ENCODE measurements at places on chromosomes 6 and 20. TPM values are rescaled to one million over a fixed set of nuclear protein-coding genes. Genes with fewer than 3 reads are reported as not detected.
A peak's percentile ranks its signal among the peaks of the same experiment; 100 is the strongest.

Gene SLC35D3
- total RNA-seq, result not detected

DNA sequence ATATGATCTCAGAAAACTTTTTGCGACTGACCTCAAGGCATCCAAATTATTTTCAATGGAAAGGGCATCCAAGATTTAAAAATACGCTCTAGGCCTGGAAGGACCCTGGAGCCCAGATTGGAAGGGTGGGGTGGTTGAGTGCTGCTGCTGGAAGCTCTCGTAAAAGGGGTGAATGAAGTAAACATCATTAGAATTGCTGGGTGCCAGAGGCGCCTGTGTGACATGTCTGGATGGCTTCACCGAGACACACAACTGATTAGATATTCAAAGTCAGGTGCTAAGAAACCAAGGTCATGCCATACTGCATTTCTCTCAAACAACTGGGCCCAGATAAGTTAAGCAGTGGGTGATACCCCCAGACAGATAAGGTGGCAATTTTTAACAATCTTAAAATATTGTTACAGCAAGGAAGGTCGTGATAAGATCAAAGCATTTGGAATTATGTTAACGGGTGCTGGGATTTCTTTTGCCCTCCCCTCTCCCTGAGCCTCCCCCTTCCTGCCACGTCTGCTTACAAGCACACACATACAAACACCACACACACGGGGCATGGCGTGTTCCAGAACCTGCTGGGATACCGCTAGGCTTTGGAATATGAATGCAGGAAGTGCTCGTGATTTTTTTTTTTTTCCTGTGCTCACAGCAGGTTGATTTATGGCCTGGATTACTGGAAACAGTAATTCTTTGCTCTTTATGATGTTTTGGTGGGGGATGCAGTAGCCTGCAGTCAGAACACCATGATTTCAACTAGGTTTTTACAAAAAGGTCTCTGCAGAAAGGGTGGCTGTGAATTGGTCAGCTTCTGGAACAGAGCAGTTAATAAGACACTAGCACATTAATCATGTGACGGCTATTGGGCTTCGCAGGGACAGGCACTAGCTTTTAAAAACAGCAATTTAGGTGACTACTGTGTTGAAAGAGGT lies 551.2 kb downstream of the QKI start:
- no peaks in the 10 kb centered on the region for H3K36me3 ChIP-seq
- H3K4me1 ChIP-seq, result no peaks in the 10 kb centered on the region
- no peak for DNase-seq
- H3K27ac ChIP-seq, result no peak overlapping the region
- H3K27me3 ChIP-seq, result peaks cover 8% of the 10 kb centered on the region

- no peaks in the 10 kb centered on the region for H3K27me3 ChIP-seq
- no peak overlapping the region for H3K4me3 ChIP-seq
- H3K27ac ChIP-seq, result no peak overlapping the region
- no peaks in the 10 kb centered on the region for H3K4me1 ChIP-seq
Observed at GRCh38 chr20:20690676-20691476, 21.6 kb downstream of the RALGAPA2 start.

Gene BEND6
- 8.3 TPM for total RNA-seq

GRCh38 chr20:3413393-3413889 lies 6.0 kb upstream of the DNAAF9 start:
- peaks cover 2% of the 10 kb centered on the region for H3K27me3 ChIP-seq
- DNase-seq, result no peak
- no peak overlapping the region for H3K4me3 ChIP-seq
- H3K4me1 ChIP-seq, result peaks cover 5% of the 10 kb centered on the region
- no peaks in the 10 kb centered on the region for H3K36me3 ChIP-seq

- peaks cover 54% of the 10 kb centered on the region for H3K27me3 ChIP-seq
- peak overlapping the region; percentile 15 for H3K4me3 ChIP-seq
Observed at GRCh38 chr6:30480536-30481156, 8.7 kb upstream of the HLA-E start.

DNA sequence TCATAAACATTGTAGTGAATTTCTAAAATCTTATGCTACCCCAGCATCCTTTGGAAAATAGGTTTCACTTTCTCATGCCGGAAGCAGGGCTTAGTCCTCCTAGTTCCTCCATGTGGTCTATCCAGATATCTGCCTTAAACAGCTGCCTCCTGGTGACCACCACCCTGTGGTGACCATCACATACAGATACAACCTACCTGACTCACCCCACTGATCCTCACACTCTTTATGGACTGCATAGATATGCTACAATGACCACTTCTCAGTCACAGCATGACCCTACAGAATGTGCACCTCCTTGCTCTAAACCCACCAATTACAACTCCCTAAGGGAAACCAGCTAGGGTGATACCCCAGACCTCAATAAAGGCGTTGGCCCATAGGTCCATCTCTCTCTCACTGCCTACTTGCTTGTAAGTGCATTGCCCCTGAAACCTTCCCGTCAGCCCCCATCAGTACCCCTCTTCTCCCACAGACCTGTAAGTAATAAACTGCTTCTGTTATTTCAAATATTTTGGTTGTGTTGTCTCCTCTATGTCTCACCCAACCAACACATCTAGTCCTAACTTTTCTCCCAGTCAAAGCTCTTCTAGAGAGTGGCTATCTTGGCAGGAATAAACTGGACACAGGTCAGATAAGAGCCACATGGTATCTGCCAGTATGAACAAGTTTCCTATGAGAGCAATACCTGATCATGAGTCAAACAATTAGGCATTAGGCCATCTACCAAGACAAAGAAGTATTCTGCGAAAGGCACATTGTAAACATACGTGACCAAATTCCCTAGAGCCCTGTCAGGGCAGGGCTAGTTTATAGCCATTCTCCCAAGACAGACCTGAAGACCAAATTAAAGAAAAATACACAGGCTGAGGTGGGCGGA lies 39.4 kb upstream of the PLEKHG1 start:
- no peaks in the 10 kb centered on the region for H3K4me1 ChIP-seq
- no peaks in the 10 kb centered on the region for H3K36me3 ChIP-seq
- DNase-seq, result no peak
- H3K4me3 ChIP-seq, result no peak overlapping the region

Gene DLL1
- 0.23 TPM for total RNA-seq

- H3K27me3 ChIP-seq, result no peaks in the 10 kb centered on the region
- H3K36me3 ChIP-seq, result peaks cover 30% of the 10 kb centered on the region
- no peak overlapping the region for H3K4me3 ChIP-seq
- DNase-seq, result no peak
Observed at GRCh38 chr6:31882344-31882743, 3.5 kb upstream of the SLC44A4 start.

DNA sequence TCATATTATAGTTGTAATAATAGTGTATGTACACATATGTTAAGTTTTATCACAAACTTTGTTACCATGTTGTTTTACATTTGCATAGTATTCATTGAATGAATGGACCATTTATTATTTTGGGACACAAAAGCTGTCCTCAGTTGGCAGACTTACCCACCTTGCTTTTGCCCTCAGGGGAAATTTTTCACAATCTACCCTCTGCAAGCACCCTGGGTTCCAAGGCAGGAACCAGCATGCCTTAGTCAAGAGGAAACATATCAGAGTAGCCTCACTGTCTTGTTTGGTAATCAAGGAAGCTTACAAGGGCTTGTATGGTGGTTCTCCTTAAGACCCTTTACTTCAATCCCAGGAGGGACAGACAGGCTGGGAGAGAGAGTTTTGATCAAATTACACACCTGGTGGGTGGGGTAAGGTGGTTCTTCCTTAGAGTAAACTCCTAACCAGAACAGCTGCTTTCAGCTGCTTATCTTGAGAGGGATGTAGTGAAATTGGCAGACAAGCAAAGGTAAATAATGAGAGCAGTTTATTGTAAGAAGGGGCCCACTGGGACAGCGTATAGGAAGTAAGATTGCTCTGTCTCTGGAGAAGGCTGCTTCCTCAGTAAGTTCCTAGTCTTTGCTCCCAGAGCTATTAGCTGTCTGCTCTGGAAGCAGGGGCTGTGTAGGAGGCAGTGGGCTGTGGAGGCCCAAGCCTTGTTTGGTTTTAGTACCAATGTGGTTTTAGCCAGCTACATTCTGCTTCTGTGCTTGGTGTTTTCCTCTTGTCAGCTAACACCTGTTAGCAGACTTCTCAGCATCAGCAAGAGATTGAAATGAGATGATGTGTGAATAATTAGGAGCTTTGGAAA lies 31.1 kb downstream of the BRPF3 start:
- no peaks in the 10 kb centered on the region for H3K27me3 ChIP-seq
- DNase-seq, result no peak
- 0 out of 2 replicates have a peak, but pooled peaks cover 5% of the 10 kb centered on the region for H3K4me1 ChIP-seq
- H3K4me3 ChIP-seq, result no peak overlapping the region
- no peak overlapping the region for H3K27ac ChIP-seq
- peaks cover 22% of the 10 kb centered on the region for H3K36me3 ChIP-seq

All from HFFc6 (cell line).